Fibroblast of pulmonary artery (primary cell): ENCODE measurements at places on chromosomes 6 and 20.
A peak's percentile ranks its signal among the peaks of the same experiment; 100 is the strongest.

DNA sequence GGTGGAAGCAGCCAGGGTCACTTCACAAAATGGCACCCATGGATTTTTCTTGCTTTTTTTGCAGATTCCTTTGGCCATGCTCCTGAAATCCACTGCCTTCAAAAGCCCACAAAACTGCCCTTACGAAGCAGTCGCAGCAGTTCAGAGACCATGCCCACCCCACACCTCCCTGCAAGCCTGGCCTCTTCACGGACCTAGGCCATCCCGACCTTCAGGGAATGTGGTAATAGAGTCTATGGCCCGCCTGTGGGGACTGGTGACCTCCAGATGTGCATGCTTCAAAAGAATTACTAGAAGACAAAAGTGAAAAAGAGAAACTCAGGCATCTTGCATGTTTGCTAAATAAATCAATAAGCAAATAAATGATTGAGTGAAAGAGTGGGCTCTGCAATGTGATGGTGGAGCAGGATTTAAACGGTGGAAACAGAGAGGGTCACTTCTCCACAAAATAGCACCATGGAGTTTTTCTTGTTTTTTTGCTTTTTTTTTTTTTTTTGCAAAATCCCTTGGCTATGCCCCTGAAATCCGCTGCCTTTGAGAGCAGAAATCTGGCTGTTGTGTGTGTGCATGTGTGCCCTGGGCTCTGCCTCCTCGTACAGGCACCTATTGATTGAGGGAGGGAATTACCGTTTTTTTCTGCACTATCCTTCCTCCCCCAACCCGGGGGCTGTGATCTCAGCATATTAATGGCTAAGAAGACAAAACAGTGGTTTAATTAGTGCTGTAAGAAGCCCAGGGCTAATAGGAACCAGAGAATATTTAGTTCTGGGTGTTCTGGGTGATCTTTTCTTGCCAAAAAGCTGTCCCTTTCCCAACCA, 107.4 kb downstream of the PXDC1 start:
- no peak for DNase-seq

DNA sequence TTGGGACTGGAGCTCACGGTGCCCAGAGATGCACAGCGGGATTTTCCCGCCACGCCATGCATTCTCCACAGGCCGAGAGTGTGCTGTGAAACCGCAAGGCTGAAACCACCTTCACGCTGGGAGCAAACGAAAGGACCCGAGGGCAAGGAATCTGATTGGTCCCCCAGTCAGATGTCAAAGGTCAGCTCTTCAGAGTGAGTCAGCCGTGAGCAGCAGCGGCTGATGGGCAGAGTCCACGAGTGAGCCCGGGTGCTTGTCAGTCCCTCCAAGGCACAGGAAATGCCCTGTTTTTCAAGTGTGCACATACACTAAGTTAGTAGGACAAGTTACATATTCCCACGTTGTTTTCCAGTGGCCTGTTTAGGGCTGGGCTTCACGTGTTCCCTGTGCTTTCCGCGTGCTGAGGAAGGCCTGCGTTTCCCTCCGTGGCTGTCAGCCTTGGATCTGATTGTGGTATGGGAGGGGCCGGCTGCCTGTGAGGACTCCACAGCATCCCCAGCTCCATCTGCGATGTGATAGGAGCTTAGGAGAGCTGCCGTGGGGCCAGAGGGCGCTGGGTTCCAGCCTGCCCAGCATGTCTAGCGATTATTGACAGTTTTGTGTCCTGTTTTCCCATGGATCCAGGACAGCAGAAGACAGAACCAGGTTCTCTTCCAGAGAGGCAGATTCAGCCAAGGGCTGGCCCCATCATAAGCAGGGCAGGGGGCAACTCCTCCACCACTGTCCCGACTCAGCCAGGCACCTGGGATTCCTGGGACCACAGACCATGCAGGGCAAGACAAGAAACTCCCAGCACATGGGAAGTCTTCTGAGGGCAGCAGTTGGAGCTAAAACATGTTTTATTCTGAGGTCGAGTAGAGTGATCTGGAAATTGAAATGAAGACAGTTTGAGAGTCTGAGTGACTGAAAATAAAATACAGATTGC, 38.2 kb upstream of the FRMD1 start:
- DNase-seq = no peak

GRCh38 chr6:116136933-116137340, 11.0 kb upstream of the COL10A1 start:
- no peak for DNase-seq

DNA sequence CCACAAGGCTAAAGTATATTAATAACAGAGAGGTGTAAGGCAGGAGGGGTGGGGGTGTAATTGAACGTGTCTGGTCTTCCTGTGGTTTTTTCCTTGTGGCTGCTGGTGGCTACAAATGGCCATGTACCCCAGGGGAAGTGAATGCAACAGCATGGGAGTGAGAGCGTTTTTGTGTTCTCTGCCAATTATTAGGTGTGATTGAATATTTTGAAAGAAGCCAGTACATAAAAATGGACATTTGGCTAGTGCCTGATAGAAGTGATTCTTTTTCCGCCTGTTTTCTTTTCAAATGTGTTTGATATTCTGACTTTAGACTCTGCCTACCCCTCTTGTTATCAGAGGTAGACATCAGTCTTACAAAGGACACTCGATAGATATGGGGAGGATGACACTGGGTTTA, 141.3 kb downstream of the PRL start:
- DNase-seq = no peak

- no peak for DNase-seq
These were observed 14.9 kb upstream of the CBFA2T2 start for GRCh38 chr20:33474963-33475362.

DNA sequence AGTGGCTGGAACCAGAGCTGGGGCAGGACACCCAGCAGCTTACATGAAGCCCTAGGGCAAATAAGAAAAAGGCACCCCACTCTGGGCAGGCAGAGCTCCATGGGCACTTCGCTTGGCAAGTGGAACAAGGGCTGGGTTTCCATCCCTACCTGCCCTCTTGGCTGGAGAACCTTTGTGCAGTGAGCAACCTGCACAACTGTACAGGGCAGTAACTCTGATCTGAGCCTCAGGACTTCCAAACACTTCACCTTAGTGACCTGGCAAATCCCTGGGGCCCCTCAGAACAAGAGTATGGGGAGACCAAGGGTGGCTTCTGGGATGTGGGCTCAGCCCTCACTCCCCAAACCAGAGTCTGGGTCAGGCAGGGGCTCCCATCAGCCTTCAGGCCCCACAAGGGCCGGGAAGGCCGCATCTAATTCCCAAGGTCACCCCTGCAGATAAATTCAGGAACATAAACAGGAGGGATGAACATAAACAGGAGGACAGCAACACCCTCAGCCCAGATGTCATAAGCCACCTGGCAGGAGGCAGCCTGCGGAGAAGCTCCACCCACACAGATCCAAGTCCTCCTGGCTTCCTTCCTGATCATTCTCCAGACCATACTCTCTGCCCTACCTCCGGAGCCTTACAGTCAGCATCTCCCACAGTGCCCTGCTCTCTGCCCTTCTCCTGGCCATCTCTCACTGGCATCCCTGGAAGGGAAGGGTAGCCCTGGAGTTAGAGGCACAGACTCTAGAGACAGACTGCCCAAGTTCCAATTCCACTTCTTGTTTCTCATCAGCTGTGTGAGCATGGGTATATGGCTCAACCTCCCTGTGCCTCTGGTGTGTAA, 37.5 kb downstream of the HNF4A start:
- no peak for DNase-seq

GRCh38 chr20:35257175-35257909, 20.6 kb downstream of the MMP24OS start:
- DNase-seq = no peak

GRCh38 chr6:108114841-108115597, 40.5 kb upstream of the OSTM1 start:
- peak; percentile 82 for DNase-seq

GRCh38 chr6:165519316-165519715, 143.7 kb downstream of the PDE10A start:
- DNase-seq = no peak

GRCh38 chr6:100593522-100593921, 128.8 kb upstream of the SIM1 start:
- no peak for DNase-seq

GRCh38 chr6:111683157-111683556, 77.5 kb upstream of the TRAF3IP2 start:
- DNase-seq = no peak

DNA sequence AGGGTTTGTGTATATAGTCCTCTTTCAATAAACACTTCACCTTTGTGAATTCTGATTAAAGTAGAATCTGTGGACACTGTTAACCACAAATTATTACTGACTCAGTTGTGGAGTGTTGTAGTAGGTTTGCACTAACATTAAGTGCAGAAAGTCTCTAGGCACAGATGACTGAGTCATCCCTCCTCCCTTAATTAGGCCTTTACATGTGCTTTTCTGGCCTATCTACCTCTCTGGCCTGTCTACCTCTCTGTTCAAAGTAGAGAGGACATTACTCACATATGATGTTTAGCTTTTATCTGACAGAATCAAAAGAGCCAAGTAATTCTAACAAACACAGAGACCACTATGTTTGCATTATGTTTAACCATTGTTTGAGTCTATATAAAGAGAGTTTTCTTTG, 783.0 kb downstream of the TENT5A start:
- no peak for DNase-seq

GRCh38 chr20:49668181-49668877, 45.3 kb downstream of the B4GALT5 start:
- DNase-seq = no peak

GRCh38 chr20:45935416-45936046, 1.0 kb downstream of the PCIF1 start:
- DNase-seq = no peak

- no peak for DNase-seq
These were observed 730.8 kb downstream of the C6orf118 start for GRCh38 chr6:164578616-164579015.

- DNase-seq = peak; percentile 90
These were observed 64.3 kb downstream of the EDN1 start for GRCh38 chr6:12354499-12354898.

- no peak for DNase-seq
These were observed 58.6 kb downstream of the SULF2 start for GRCh38 chr20:47726632-47727031.

GRCh38 chr6:137033828-137034227, 10.9 kb downstream of the IL20RA start:
- DNase-seq = no peak

- DNase-seq = no peak
These were observed 44.0 kb upstream of the CTNNBL1 start for GRCh38 chr20:37649676-37650370.

DNA sequence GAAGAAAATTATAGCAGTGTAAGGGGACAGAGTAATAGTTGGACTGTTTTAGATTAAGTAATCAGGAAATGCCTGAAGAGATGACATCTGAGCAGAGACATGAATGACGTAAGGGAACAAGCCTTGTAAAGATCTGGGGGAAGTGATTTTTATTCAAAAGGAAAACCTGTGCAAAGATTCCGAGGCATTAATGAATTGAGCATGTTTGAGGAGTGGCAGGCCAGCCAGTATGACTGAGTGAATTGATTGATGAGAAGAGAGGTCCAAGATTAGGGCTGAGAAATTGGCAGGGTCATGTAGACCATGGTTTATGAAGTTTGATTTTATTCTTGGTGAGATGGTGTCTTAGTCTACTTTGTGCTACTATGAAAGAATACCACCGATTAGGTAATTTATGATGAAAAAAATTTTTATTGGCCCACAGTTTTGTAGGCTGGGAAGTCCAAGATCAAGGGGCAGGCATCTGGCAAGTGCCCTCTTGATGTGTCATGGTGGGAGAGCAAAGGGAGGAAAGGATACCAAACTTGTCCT, 95.1 kb downstream of the LIN28B start:
- peak; percentile 50 for DNase-seq

- no peak for DNase-seq
These were observed 154.4 kb downstream of the TMEM200A start for GRCh38 chr6:130520221-130520620.

DNA sequence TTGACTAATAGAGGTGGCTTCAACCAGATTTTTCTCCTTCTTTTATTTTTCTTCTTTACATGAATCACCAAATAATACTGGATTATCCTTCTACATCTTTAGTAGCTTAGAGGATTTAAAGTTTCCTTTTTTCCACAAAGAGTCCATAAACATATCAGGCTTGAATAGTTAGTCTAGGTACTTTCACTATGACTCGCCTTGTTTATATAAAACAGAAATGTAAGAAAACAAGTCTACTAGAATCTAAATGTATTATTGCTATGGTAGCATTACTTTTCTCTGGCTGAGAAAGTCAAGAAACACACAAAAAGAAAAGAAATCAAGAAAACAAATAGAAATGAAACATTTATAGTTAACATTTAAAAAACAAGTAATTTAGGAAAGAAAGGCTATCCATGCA, 215.2 kb downstream of the PTPRK start:
- DNase-seq = no peak

- peak; percentile 89 for DNase-seq
These were observed 9.9 kb upstream of the RFPL4B start for GRCh38 chr6:112337209-112337638.
